ENCODE measurements at places on chromosomes 2 and 18.

GRCh38 chr18:60987963-60988362 is 345.3 kb upstream of the CDH20 start:
- DNase-seq: no peak

DNA sequence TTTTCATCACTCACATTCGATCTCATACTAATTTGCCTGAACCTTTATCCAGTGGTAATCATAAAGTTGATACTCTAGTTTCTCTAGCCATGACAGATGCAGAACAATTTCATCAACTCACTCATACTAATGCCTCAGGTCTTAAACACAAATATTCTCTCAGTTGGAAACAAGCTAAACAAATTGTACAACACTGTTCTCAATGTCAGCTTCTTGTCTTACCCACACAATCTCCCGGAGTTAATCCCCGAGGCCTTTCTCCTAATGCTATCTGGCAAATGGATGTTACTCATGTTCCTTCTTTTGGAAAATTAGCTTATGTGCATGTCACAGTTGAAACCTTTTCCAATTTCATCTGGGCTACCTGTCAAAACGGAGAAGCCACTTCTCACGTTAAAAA is 11.5 kb upstream of the CNOT11 start:
- no peak for DNase-seq

- no peak for DNase-seq
These were observed 6.1 kb downstream of the PPP4R1 start for GRCh38 chr18:9608298-9608697.

DNA sequence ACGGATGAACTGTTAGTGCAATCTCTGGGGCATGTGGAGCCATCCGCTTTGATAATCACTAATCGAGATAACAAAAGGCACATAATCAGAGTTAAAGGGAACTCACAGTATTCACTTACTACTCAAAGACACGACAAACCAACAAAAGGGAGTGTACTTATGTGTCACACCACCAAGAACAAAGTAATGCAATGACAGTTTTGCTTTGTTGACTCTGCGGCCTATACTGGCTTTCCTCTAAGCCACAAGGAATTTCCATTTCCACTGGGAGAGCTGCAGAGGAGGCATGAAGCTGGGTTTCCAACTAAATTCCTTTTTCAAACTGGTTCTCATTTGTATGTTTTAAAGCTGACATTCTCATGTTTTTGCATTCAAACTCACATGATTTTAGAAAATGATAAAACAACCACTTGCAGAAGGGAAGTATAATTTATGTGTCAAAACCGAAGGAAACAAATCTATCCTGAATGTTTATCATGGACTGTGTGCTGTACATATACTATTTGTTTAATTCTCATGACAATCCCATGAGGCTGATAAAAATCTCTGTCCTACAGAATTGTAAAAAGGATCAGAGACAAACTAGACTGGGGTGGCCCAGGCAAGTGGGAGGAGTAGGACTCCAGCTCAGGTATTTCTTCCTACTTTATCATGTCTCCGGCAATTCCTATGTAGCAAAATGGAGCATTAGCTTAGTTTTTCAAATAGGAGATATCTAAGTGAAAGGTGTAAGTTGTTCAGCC is 149.6 kb upstream of the SMAD7 start:
- DNase-seq: no peak

DNA sequence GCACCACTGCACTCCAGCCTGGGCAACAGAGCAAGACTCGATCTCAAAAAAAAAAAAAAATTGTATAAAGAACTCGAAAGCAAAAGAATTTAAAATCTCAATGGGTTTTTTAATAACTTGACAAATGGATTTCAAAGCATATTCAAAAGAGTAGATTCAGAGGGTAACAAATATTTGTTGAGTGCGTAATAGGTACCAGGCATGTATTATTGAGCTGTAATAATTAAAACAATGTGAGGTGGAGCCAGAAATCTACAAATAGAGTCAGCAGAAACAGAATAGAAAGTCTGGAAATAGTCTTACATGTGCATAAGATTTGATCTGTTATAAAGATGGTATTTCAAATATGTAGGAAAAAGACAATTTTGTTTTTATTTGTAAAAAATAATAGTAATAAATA is 19.1 kb upstream of the RAB11FIP5 start:
- DNase-seq: no peak

- no peak for DNase-seq
These were observed 29.0 kb upstream of the CFAP36 start for GRCh38 chr2:55490554-55490953.

DNA sequence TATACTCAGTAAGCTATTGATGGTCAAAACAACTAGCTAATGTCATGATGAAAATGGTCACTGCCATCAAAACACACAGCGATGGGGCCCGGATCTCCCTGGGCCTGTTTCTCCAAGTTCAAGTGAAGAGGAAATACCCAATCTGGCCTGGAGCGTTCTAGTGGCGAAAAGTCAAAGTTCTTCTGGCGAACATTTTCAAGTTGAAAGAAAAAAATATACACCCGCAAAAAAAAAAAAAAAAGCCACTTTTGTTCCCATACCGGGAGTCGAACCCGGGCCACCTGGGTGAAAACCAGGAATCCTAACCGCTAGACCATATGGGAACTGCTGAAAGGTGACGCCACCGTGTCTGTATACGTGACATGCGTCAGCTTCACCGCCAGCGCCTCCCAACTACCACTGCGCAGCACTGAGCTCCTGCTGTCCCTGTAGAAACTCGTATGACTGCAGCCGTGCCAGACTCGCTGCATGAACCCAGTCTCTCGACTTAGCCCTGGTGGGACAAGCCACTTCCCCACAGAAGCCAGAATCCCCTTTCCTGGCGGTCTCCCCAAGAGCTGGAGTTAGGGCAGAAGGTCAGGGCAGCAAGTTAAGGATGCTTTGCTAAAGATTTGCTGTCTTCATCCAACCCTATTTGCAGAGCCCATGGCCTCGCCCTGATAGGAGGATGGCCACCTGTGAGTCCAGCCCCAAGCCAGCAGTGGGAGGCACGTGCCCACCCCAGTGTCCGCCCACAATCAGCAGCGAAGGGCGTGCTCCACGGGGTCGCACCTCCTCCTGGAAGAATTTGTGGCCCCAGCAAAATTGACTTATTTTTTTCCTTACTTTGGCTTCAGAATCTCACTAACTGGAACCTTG is 5.6 kb upstream of the IMP4 start:
- no peak for DNase-seq

DNA sequence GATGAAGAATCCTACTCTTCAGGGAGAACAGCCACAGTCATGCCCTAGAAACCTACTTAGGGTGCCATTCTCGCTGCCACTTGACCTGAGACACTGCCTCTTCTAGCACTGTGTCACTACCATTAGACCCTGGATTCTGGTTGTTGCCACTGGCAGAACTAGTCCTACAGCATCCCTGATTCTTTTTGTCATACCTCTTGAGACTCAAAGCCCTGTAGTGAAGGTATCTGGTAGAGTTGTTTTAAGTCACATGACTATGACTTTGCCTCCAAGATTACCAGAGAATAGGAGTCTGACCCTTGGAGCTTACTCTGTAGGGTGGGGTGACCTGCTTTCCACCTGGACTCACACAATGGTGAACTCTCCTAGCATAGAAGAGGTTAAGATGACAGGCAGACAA is 296.7 kb downstream of the TNS1 start:
- DNase-seq: no peak

All from stimulated activated CD4-positive, alpha-beta T cell treated with anti-CD3 and anti-CD28 coated beads, Interleukin-1b, Interleukin-23, amount 100 ng/mL, for 1 hour (primary cell).